ENCODE measurements at places on chromosomes 11 and 22. TPM values are rescaled to one million over a fixed set of nuclear protein-coding genes. Genes with fewer than 3 reads are reported as not detected.
A peak's percentile ranks its signal among the peaks of the same experiment; 100 is the strongest.

MMP10 gene
- 3.6 TPM for total RNA-seq

GRCh38 chr11:124884869-124885479, 12.7 kb downstream of the ROBO4 start:
- DNase-seq = no peak

DNA sequence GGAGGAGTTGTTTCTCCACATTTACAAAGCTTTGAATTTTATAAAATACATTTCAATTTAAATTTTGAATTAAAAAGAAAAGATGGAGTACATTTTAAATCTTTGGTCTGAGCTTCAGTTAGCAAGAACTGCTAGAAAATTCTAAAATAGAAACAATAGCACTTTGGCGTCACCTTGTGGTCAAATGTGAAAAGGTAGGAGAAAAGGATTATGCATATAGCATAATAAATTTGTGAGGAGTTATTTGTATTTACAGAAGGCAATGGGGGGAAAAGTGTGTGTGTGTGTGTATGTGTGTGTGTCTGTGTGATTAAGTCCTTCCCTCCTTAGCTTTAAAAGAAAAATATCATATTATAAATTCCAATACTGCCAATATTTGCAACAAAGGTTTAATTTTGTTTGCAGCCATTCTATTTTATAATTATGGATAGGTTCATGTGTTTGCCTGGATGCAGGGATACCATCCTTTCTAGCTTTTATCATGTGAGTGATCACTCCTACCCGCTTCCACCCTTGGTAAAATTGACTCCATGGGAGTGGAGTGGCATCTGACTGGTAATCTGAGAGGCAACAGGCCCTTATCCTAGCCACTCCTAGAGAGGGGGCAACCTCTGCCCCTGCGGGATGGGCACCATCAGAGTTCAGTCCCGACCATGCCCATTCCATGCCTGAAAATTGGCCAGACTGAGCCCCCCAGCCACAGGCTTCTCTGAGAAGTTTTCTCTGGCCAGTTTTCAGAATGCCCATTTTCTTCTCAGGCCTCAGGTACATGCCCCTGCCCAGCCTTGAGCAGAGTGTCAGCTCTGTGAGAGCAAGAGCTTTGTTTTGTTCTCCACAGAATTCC, 13.6 kb upstream of the LGR4 start:
- DNase-seq = peak; percentile 83

DNA sequence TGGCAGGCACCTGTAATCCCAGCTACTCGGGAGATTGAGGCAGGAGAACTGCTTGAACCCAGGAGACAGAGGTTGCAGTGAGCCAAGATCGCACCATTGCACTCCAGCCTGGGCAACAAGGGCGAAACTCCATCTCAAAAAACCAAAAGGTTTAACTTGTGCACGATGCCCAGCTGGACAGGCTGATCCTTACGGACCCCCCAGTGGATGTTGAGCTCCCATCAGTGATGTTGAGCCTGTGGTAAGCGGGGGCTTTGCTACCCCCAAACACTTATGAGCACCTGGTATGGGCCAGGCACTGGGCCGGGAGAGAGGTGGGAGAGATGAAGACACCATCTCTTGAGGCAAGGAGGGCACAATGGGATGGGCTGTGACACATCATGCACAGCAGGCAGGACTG, 7.4 kb upstream of the SERPIND1 start:
- DNase-seq = no peak

Measured in fibroblast of the aortic adventitia (primary cell).